ENCODE measurements at places on chromosomes 11 and 22.

GRCh38 chr11:12724301-12725054 lies 50.3 kb downstream of the TEAD1 start:
- no peak for DNase-seq

DNA sequence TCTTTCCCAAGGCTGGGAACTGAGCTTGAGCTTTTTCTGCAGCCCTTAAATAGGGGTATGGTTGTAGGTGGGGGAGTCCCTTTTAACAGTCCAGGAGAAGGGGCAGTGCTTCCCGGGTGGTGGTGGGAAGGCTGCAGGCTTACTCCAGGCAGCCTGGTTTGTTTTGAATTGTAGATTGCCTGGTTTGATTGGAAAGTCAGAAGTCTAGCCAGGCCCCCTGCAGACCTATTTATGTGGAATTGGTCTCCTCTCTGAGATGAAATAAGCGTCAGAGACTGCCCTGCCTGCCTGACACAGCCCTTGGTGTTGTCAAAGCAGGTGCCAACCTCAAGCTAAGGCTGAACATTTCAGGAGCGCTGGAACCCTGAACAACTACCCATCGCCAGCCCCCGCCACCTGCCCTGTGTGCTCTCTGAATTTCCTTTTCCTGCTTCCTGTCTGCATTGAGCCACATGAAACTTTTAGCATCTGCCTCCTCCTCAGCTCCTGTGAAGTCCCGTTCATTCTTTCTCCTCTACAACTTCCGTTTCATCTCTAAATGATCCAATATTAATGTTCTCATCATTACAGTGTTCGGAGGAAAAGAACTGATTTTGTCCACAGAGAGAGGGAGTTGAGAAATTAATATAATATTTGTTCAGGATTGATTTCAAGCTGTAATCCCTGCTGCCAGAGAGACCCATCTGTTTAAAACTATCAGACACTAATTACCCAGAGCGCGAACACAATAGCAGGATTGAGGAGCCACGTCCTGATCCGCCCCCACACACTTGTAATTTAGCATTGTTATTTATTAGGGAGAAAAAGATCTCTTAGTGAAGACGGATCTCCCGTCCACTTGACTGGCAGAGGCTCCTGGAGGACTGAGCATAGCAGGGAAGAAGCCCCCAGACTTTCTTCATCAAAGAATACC lies 136.5 kb downstream of the TRIM29 start:
- DNase-seq: no peak

- no peak for DNase-seq
Measured at GRCh38 chr11:75919525-75919924, 104.5 kb downstream of the UVRAG start.

- no peak for DNase-seq
Measured at GRCh38 chr22:45124176-45124847, 39.4 kb upstream of the NUP50 start.

DNA sequence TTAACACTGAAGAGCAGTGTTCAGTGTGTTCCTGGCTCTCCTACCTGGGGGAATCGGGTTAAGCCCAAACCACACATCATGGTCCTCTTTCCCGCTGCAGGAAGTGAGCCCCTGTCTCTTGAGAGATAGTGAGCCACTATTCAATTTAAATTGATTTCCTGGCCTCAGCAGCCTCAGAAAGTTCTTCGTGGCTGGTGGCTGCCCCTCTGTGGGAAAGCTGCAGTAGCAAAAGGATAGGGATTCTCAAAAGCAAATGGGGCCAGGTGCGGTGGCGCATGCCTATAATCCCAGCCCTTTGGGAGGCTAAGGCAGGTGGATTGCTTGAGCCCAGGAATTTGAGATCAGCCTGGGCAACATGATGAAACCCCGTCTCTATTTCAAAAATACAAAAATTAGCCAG lies 49.1 kb upstream of the CD5 start:
- no peak for DNase-seq

GRCh38 chr11:34487430-34487829 lies 26.2 kb downstream of the ELF5 start:
- DNase-seq: no peak

- no peak for DNase-seq
Measured at GRCh38 chr22:23803001-23803819, 16.4 kb downstream of the SMARCB1 start.

DNA sequence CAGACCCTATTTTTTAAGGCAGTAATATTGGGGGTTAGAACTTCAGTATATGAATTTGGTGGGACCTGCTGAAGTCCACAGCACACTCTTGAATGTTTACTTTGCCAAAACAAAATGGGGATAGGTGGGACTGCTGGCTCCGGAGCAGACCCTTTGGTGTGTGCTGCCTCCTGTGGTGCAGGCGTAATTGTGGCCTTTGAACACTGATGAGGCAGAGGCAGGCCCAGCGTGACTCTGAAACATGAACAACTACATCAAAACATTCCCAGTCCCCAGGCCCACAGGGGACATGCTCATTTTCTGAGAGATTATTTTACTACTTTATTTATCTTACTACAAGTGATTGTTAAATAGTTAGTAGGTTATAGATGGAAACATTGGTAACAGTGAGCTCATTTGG lies 225.0 kb upstream of the TBCEL start:
- no peak for DNase-seq

GRCh38 chr11:66311965-66312548 lies 4.8 kb downstream of the CD248 start:
- peak; percentile 98 for DNase-seq

GRCh38 chr22:36577019-36577418 lies 48.1 kb upstream of the EIF3D start:
- no peak for DNase-seq

GRCh38 chr11:47108214-47108613 lies 68.5 kb downstream of the ARFGAP2 start:
- DNase-seq: no peak

DNA sequence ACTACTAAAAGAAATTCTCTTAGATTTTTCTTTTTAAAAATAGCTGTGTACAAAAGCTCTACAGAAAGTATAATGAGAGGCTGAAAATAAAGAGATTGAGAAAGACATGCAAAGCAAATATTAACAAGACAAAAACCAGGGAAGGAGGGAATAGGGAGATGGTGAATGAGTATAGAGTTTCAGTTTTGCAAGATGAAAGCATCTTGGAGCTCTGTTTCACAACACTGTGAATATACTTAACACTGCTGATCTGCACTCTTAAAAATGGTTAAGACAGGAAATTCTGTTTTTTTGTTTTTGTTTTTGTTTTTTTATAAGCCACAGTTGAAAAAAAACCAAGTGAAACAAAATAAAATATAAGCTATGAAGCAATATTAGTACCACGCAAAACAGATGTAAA lies 5.5 kb downstream of the TMEM218 start:
- no peak for DNase-seq

GRCh38 chr11:113805640-113806039 lies 26.0 kb downstream of the CLDN25 start:
- no peak for DNase-seq

- DNase-seq: no peak
Measured at GRCh38 chr11:108804511-108804910, 139.6 kb downstream of the DDX10 start.

DNA sequence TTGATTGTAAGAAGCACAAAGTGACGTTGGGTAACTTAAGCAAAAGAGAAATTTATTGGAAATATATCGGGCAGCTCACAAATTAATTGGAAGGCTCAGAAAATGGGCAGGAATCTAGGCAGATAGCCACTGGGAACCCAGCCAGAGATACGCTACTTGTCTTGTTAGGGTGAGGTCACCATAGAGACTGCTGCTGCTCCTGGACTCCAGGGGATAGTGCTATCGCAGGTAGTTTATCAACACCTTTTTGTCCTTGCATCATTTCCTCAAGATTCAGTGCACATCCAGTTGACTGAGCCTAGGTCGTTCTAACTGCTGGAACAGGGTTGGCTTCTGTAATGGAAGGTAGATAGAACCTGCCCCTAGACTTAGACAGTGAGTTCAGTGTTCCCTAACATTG lies 19.6 kb downstream of the AMOTL1 start:
- DNase-seq: no peak

DNA sequence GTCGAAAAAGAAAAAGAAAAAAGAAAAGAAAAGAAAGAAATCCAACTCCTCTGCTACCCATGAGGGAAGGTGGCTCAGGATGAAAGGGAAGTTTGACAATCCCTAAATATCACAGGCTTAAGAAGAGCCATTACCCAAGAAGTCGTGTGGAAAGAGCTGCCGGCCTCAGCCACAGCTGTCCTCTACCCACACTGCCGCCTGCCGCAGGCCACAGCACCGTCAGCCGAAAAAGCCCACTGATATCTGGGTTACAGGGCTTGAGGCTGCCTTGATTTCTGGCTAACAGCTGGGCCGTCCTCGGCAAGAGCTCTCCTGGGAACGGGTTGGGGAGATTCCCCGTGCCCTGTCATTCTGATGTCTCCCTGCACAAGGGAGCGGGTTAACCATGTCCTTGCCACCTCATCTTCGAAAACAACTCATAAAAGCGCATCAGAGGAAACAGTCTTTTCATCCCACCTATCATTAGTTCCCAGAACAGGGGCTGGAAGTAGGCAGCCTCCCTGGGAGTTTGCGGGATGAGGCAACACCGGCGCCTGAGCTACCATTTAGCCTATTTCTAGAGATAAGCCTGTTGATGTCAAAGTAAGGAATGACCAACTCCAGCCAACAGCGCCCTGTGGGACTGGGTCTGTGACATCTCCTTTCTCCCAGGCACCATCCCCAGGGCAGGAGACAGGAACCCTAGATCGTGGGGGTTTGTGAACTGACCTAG lies 21.8 kb upstream of the SNX32 start:
- no peak for DNase-seq

- DNase-seq: no peak
Measured at GRCh38 chr11:28514391-28514790, 406.2 kb downstream of the METTL15 start.

DNA sequence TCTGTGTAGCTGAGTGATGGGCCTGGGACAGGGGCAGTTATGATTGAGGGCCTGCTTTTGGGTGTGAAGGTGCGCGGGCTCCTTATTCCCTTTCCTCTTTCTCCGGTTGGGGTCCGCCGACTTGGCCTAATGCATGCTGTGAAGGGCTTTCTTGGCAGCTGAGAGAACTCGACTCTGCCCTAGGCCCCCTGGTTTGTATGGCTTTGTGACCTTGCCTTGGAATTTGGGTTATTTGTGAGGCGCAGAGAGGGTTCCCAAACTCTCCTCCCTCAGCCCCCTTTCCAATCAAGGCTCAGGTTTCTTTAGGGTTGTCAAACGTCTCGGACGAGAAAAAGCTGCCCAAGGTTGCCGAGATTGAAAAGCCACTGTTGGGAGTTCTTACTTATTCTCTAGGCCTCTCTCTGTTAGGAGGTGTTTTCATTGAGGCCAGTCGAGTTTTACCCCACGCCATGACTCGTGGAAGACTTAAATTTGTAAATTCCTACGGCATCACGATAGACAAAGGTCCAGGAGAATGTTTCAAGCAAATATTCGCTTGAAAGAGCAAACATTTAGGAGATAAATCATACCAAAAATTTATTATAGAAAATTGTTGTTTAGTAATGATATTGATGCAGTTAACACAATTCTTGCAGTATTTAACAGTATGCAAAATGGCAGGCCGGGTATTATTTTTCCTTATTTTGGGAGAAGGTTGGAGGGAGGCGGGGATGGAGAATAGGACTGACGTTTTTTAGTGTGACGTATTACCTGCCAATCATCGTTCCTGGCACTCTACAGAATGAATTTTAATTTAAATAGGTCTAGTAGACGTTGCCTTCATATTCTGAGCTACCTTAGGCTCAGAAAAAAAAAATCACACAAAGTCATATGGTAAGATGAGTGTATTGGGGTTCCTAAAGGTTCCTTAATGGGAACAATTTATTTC lies 689 bp downstream of the PDHX start:
- no peak for DNase-seq

- no peak for DNase-seq
Measured at GRCh38 chr11:62592989-62593421, 1.7 kb upstream of the TUT1 start.
